ENCODE measurements at places on chromosomes 13 and 19.

DNA sequence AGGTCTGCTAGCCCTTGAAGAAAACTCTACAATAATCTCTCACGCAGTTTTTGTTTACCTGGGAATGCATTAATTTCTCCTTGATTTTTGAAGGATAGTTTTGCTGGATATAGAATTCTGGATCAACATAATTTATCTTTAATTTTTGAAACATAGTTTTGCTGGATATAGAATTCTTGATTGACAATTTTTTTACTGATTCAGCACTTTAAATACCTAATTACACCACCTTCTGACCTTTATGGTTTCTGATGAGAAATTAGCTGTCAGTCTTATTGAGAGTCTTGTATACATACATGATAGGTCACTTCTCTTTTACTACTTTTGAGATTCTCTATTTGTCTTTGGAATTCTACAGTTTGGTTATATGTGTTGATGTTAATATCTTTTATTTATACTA lies 741.6 kb downstream of the FGF9 start:
- DNase-seq = no peak

GRCh38 chr13:22332416-22332815 lies 661.5 kb downstream of the FGF9 start:
- no peak for DNase-seq

- DNase-seq = no peak
Observed at GRCh38 chr13:28501547-28501946, 6.6 kb upstream of the FLT1 start.

DNA sequence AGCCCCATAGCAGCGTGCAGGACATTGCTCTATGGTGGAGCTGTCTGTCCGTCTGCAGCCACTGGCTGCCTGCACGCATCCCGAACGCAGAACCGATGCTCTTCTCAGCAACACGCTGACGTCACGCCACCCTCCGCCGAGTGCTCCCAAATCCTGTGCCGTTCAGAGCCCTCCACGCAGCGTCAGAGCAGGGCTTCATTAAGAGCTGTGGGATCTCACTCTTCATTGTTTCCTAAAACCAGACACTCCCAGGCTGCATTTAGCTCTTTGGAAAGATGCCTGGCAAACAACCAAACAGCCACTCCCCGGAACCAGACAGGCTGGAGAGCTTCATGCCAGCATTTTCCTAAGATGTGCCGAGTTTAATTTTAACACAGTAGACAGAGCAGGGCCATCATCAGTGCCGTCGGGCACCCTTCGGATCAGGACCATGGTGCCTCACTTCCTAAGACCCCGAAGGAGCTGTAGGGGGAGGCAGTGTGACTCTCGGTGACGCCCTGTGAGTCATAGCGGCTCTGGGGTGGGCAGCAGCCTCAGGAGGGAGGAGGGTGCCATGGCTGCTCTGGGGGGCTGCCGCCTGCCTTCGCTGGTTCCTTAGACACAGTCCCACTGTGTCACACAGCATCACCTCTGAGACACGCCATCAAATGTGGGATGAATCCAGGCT lies 131.5 kb upstream of the MCF2L start:
- no peak for DNase-seq

GRCh38 chr13:65907666-65908525 lies 1322.2 kb downstream of the PCDH9 start:
- DNase-seq = no peak

DNA sequence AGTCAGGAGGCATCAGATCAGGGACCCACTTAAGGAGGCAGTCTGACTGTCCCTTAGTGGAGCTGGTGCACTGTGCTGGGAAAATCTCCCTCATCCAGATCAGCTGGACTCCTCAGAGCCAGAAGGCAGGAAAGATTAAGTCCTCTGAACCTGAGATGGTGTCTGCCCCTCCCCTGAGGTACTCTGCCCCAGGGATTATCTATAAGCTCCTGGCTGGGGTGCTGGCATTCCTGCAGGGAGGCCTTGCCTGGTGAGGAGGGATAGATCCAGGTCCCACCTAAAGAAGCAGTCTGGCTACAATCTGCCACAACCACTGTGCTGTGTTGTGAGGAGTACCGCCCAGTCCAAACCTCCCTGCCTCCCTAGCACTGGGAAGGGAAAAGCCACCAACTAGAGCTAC lies 81.2 kb downstream of the NHLRC3 start:
- no peak for DNase-seq

DNA sequence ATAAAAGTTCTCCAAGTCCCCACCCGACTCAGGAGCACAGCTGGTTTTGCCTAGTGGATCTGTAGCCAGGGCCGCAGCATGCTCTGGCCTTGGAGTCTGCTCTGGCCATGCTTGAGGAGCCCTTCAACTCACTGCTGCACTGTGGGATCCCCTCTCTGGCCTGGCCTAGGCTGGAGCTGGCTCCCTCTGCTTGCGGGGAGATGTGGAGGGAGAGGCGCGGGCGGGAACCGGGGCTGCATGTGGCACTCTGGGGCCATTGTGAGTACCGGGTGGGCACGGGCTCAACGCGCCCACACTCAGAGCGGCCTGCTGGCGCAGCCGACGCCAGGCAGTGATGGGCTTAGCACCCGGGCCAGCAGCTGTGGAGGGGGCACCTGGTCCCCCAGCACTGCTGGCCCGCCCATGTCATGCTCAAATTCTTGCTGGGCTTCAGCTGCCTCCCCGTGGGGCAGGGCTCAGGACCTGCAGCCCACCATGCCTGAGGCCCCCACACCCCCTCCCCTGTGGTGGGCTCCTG lies 57.0 kb upstream of the ATP12A start:
- DNase-seq = no peak

All from CD4-positive, alpha-beta T cell treated with Interleukin-6 at 100 ng/mL for 8 hours (primary cell).